ENCODE measurements at places on chromosomes 7 and 10.

DNA sequence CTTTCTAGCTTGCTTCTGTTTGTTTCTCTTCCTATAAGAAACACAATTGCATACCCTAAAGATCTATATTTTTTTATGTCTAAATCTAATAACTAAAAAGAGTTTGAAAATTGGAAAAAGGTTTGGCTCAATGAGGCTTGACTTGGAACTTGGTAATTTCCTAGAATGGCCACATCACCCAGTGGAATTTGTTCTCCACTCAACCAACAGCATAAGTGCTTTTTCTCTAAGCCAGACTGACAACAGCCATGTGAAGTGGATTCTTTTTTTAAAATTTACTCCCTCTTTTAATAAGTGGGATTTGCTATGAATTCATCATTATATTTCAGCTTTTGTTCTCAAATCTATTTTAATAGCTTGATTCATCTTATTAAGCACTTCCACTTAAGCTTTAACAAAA lies 33.8 kb downstream of the GBF1 start:
- no peak for DNase-seq

DNA sequence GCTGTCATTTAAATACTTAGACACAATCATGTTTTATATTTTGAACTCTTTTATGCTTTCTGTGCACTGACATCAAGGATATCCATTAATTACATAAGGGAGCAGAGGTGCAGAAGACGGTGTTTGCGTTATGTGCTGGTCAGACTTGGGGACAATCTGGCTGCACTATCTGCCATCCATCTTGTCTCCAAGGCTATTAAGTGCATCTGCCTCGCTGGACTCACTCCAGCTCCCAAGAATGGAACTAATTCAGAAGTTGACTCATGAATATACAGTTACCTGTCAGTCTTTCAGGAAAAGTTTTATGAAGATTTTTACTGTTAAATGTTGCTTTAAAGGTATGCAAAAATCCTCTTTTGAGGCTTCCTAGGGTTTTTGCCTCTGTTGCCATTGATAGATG lies 391.0 kb downstream of the SUGCT start:
- no peak for DNase-seq

GRCh38 chr10:93088466-93088865 lies 14.8 kb downstream of the CYP26A1 start:
- no peak for DNase-seq

GRCh38 chr7:51927738-51928137 lies 611.1 kb upstream of the COBL start:
- no peak for DNase-seq

- no peak for DNase-seq
Observed at GRCh38 chr7:143395187-143396149, 13.2 kb downstream of the EPHA1 start.

- peak; percentile 76 for DNase-seq
Observed at GRCh38 chr7:3592401-3593134, 291.5 kb downstream of the SDK1 start.

DNA sequence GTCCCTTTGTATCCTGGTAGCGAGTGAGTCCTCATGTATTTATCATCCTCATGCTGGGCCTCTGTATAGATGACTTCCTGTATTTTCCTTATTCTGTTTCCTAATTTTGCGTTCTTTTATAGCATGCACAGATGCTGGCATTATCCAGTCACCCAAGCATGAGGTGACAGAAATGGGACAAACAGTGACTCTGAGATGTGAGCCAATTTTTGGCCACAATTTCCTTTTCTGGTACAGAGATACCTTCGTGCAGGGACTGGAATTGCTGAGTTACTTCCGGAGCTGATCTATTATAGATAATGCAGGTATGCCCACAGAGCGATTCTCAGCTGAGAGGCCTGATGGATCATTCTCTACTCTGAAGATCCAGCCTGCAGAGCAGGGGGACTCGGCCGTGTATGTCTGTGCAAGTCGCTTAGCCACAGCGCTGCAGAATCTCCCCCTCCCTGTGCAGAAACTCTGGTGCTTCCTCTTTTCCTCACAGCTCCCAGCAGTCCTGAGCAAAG lies 183.1 kb upstream of the PRSS58 start:
- DNase-seq, result no peak

DNA sequence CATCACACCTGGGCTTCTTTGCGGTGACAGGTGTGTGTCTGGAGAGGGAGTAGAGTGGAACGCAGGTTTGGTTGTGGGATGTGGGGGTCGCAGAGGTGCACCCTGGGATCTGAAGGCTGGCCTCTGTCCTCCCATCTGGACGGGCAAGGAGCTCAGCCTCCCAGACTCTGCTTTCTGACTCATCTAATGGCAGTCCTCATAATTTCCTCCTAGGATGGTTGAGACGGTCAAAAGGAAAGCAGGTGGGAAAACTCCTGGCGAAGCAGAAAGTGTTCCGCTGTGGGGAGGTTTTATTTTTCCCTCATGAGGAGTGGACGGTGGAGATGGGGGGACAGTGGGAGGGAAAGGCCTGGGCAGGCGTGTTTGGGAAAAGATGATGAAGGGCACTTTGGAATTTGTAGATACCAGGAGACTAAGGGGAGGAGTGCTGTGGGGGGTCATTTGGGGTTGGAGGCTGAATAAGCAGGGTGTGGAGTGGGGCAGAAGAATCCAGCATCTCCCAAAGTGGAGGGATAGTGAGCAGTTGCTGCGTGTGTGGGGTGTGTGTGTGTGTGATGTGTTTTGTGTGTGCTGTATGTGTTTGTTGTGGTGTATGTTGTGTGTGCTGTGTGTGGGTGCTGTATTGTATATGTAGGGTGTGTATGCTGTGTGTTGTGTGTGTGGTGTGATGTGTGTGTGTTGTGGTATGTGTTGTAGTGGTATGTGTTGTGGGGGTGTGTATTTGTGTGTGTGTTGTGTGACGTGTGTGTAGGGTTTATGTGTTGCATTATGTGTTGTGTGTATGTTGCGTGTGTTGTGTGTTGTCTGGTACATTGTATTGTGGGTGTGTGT lies 97.2 kb upstream of the PODXL start:
- no peak for DNase-seq

DNA sequence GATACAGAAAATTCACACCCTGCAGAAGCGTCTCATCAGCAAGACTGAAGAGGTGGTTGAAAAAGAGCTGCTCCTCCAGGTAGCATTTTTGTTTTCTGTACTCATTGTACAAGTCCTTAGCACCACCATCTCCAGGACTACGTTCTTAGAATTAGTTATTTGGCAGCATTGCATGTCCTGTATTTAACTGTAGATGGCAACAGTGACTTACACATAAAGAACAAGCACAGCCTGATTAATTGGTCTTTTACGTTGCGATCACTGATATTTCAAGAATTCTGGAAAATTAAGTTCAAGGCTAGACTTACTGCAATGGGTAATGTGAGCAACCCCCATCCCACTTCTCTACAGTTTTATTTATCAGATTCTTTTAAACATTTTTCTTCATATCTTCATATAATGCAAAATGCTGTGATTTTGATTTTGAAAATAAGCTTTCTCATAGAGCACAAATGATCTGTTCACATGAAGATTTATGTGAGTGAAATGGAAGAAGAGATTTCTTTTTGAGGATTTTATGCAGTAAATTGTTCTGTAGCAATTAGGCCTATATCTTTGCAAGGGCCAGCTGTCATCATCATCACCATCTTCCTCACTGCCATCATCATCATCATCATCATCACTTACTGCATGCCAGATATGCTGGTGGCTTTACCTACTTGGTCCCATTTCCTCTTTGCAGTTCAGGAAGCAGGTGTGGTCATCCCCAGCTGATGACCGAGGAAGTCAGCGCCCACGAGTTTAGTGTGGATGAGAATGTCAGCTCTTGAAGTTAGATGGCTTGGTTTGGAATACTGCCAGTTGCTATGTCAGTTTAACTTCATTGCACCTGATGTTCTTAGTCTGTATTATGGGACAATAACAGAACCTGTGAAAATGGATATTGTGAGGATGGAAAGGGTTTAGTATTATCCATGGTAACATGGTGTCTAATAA lies 53.4 kb downstream of the CFAP58 start:
- DNase-seq, result no peak

- no peak for DNase-seq
Observed at GRCh38 chr10:121633056-121633455, 34.8 kb upstream of the FGFR2 start.

DNA sequence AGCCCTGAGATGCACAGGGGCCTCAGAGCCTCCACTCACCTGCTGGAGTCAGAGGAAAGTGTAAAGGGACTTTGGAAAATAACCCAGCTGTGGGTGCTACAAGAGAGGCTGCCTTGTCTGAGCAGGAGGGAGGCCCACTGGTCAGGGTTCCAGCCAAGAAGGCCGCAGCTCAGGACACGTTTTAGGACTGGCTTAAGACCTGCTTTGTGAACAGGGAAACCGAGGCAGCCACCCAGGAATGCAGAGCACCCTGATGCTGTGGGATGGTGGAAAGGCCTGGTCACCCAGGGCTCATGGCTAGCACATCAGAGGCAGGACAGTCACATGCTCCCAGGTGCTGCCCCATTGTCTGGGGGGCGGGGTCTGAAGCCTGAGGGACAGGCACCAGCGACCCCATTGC lies 38.9 kb upstream of the CHST15 start:
- no peak for DNase-seq

DNA sequence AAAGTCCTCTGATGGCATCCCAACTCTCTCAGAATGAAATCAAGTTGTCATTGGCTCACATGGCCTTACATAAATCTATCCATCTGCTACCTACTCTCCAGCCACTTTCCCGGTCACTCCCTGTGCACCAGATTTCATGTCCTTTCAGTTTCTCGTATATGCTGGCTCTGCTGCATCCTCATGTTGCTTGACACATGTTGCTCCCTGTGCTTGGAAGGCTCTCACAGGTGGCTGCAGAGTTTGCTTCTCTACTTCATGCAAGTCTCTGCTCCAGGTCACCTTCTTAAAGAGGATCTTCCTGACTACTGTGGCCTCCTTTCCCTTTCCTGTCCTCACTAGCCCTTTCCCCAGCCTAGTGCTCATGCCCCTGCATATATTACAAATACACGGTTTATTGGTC lies 48.3 kb downstream of the MRPL32 start:
- no peak for DNase-seq

DNA sequence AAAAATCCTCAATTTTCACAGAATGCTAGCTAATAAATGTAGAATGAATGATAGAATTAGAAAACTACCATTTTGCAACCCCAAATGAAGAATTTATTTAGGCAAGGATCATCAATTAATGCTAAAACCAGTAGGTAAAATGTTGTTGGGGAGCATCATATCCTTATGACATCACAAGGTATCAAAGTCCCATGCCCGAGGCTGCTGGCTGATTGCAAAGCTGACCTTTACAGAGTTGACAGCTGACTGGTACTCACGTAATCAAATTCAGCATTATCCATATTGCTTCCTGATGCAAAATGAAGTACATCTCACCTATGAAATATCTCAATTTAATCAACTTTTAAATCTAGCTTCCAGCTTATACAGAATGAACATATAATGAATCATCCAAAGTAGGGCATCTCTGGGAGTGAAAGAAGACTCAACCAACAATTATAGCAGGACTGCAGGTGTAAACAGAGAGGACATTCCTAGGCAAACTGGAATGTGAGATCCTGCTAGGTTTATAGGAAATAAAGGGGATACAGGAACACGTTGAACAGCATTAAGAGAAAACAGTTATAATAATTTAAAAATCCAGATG lies 10.2 kb upstream of the BLNK start:
- DNase-seq, result no peak

- DNase-seq, result no peak
Observed at GRCh38 chr7:131633342-131633843, 77.0 kb upstream of the PODXL start.

DNA sequence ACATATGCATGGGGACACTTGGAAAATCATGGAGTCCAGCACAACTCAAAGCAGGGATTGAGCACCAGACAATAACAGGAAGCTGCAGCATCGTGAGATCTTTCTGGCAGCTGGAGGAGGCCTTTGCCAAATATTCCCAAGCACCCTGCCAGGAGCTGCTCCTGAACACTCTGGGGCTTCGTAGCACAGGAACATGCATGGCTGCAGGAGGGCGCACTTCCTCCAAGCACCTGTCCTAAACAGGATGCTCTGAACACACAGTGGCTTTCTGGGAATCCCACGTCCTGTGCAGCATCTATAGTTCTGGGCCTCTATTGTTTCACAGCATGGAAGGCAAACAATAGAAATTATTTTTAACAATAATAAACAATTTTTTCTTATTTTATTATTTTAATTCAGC lies 4.1 kb downstream of the ABLIM1 start:
- no peak for DNase-seq

DNA sequence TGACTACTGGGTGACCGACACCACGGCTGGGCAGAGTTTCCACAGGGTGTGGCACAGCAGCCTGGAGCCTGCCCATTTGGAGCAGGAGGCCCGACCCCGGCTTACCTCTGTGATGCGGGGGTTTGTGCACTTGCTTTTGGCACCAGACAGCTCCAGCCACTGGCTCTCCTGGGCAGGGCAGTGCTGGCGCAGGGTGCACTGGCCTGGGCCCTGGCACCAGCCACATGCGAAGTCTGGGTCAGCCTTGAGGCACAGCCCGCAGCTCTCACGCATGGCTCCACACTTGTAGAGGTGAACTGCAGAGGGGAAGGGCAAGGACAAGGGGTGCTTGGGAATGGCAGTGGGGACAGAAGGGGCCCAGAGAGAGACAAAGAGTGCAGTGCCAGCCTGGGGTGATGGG lies 373.7 kb downstream of the PLXNA4 start:
- no peak for DNase-seq

DNA sequence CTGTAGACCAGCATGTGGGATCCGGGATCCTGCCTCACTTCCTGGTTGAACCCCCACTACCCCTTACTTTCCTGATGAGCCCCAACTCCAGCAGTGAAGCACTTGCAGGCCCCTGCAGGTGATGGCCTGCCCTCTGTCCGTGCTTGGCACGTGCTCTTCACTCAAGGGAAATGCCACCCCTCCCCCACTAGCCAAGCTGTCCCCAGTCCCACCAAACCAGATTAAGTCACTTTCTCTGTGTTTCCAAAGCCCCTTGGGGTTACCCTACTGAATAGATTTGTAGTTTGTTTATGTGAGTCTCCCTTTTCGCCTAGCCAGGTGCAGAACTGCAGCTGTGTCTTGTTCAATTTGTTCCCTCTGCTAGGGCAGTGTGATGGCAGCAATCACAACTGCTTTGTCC lies 121.7 kb downstream of the WDFY4 start:
- DNase-seq, result no peak

GRCh38 chr7:157768198-157768597 lies 431.4 kb downstream of the DNAJB6 start:
- DNase-seq, result no peak

- no peak for DNase-seq
Observed at GRCh38 chr7:17009007-17009719, 127.4 kb upstream of the AGR3 start.

GRCh38 chr7:32108651-32109050 lies 38.4 kb upstream of the PDE1C start:
- DNase-seq, result no peak

- no peak for DNase-seq
Observed at GRCh38 chr7:158541346-158542010, 46.1 kb downstream of the PTPRN2 start.

DNA sequence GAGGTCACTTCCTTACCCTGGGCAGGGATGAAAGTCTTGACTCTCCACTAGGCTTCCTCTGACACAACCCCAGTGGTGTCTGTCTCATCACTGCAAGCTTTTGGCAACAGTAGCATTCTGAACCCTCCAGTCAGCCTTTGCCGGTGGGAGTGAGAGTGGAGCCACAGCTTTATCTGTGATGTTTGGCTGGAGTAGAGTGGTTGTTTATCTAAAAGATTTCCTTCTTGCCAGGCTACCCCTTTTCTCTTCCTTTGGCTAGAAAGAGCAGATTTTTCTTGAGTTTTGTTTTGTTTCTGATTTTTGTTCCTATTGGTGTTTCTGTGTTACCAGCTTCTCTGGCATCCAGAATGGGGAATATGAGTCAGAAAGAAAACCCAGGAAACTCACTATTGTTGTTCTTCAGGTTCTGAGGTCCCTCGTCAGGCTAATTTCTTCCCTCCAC lies 98.9 kb upstream of the KIF5B start:
- DNase-seq, result no peak

- no peak for DNase-seq
Observed at GRCh38 chr10:13590886-13591285, 4.1 kb downstream of the PRPF18 start.
